ENCODE measurements at places on chromosomes 1 and 21.

GRCh38 chr21:34129901-34130715 lies 56.7 kb downstream of the MRPS6 start:
- DNase-seq = no peak

- no peak for DNase-seq
Measured at GRCh38 chr1:60488847-60489246, 415.3 kb upstream of the C1orf87 start.

DNA sequence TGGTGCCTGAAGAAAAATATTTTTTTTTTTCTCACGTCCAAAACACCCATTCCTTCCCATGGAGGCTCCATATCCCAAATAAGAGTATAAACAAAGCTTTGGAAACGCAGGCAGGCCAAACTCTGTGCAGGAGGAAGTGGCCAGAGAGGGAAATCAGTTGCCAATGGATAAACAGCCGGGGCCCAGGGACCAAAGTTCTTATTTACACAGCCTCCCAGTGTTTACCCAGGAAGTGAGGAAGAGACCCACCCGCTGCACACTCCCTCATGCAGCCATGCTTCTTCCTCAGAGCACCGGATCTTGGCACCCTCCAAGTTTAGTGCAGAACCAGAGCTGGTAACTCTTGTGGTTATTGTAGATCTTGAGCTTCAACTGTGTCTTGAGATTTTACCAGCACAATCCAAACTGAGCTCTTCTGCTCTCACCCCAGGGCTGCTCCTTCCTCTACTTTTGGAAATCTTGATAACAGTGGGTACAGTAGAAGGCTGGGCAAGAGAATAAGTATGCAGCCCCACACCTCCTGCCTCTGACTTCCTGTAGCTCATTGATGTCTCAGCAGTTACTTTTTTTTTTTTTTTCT lies 14.2 kb downstream of the MARCKSL1 start:
- no peak for DNase-seq

- no peak for DNase-seq
Measured at GRCh38 chr1:209911746-209912145, 26.3 kb upstream of the SYT14 start.

GRCh38 chr1:185317886-185318310 lies 855 bp upstream of the IVNS1ABP start:
- no peak for DNase-seq

- DNase-seq = no peak
Measured at GRCh38 chr21:25637851-25638659, 1.0 kb upstream of the JAM2 start.

DNA sequence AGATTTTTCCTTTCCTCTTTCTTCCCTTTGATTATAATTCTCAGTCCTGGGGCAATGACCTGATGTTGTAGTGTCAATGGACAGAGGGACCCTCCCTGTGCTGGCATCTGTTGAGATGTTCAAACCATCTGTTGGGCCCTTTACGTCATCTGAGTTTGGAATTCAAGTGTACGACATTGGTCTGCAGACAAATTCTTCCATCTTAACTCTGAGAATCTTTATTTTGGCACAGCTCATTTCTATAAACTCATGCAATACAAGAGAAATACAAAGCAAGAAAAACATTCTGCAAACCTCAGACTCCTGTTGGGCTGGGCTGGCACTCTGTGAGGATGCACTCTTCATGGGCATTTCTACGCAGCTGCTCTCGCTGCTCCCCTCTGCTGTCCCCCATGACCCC lies 54.2 kb downstream of the IFI44 start:
- DNase-seq = no peak

DNA sequence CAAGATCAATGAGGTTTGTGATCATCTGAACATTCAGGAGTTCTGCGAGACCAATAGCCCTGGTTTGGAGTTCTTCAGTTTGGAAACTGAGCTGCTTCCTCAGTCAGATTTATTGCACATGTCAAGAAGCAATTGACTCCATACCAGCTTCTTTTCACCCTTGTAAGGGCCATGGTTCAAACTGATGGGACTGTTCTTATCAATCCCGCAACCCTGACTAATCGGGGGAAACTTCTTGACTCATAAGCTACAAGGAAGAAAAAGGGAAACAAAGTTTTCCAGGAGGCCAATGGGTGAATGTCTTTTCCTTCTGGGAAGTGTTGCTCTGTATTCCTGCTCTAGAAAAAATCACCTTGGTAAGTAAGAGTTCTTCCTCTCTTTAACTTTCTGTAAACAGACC lies 187.9 kb downstream of the MIS18A start:
- no peak for DNase-seq

DNA sequence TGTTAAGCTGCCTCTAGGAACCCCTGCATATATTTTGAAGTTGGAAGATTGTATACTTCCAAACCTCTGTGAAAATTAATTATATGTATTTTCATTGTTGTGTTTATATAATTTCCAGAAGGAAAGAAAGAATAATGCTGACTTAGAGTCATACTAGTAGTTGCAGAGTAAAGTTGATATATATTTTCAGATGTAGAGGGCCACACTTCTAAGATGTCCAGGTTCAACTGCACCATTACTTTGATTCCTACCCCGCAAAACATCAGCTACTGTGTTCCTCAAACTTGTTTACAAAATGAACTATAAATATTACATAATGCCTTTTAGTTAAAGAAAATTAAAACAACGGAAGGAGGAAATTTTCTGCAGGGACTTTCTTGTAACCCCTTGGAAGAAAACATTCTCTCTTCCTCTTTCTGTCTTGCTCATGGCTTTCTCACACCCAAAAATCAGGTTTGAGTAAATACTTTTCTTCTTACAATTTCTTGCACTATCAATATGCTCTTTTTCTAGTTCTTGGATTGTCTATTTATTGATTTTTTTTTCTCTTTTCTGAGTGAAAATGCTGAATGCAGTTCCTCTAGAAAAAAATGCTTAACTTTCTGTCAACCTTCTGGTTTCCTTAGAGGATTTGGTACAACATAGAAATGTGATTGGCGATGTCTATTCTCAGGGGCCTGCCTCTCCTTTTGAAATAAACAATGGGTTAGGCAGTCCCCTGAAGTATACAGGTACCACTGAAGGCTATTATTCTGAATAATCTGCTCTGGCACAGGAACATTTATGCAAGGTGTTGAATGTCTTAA lies 867.8 kb downstream of the TTLL7 start:
- no peak for DNase-seq

GRCh38 chr1:2229037-2229864 lies 1.1 kb downstream of the SKI start:
- no peak for DNase-seq

DNA sequence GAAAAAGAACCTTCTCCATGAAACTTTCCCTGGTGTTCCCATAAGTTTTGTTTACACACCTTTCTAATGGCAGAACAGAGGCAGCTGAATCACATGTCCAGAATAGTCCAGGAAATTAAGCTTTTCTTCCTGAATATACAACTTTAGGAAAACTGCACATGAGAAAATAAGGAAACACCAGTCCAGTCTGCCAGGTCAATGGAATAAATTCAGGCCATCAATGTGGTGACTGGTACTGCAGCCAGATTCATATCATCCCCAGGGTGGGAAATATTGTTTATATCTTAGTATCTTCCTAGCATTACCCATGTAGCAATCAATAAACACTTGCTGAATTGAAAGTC lies 6.7 kb upstream of the FBXO28 start:
- no peak for DNase-seq

DNA sequence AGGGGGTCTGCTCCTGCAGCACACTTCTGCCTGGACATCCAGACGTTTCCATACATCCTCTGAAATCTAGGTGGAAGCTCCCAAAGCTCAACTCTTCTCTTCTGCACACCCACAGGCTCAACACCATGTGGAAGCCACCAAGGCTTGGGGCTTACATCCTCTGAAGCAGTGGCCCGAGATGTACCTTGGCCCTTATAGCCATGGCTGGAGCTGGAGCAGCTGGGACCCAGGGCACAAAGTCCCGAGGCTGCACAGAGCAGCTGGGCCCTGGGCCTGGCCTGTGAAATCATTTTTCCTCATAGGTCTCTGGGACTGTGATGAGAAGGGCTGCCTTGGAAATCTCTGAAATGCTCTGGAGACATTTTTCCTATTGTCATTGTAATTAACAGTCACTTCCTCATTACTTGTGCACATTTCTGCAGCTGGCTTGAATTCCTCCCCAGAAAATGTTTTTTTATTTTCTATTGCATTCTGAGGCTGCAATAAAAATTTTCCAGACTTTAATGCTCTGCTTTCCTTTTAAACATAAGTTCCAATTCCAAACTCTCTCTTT lies 645.6 kb downstream of the RWDD3 start:
- DNase-seq = no peak

GRCh38 chr21:32807717-32808380 lies 36.3 kb upstream of the PAXBP1 start:
- DNase-seq = no peak

GRCh38 chr1:196493881-196494280 lies 114.4 kb downstream of the KCNT2 start:
- DNase-seq = no peak

DNA sequence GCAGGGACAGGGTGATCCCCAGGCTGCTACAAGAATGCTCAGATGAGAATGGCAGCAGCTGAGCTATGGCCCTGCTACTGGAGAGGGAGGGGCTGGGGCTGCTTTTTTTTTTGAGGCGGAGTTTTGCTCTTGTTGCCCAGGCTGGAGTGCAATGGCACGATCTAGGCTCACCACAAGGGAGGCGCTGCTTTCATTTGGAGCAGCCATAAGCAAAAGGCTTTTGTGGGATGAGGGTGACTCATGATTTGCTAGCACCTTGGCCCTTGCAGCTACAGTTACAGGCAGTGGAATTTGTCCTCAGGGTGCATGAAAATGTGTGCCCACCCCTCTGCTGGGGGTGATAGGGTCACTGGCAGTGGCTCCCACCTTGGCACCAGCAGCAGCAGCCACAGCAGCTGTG lies 32.4 kb upstream of the CYP4A22 start:
- no peak for DNase-seq

DNA sequence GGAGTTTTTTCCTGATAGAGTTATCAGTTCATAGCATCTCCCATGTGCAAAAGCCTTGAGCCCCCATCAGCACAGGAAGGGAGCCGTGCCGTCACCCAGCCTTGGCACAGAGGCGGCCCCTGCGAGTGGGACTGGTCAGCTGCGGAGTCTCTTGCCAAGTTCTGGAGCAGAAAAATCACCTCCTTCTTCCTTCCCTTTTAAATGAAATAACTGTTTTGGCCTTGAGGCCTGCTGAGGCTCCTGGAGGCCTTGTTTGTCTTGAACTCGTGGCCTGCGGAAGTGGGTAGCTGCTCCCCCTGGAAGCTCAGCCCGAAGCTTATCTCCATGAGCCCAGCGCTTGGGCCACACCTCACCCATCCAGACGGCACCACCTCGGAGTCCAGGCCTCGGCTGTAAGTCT lies 145.7 kb upstream of the TMEM51 start:
- no peak for DNase-seq

GRCh38 chr1:67404212-67404620 lies 26.0 kb downstream of the SERBP1 start:
- DNase-seq = no peak

- DNase-seq = no peak
Measured at GRCh38 chr1:53580739-53581475, 121.7 kb downstream of the DMRTB1 start.

GRCh38 chr1:26733982-26734381 lies 38.2 kb downstream of the ARID1A start:
- no peak for DNase-seq

GRCh38 chr1:39960431-39960958 lies 5.5 kb downstream of the MFSD2A start:
- DNase-seq = no peak

- peak; percentile 39 for DNase-seq
Measured at GRCh38 chr21:39033878-39034589, 149.2 kb downstream of the PSMG1 start.

- no peak for DNase-seq
Measured at GRCh38 chr1:60102267-60103061, 28.9 kb upstream of the C1orf87 start.

DNA sequence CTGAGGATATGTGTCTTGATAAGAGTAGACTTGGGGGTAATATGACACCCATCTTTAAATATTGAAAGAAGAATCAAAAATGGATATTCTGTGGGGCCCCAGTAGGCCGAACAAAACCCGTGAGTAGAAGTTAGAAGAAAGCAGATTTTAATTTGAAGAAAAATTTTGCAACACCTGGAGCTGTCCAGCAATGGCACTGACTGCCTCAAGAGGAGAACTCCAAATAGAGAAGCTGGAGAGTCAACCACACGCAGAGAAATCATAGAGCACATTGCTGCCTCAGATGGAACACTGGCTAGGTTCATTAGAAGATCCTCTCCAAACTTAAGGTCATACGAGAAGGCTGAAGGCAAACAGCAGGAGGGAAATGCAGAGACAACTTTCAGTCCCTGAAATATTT lies 6.8 kb downstream of the NHLH1 start:
- DNase-seq = no peak

GRCh38 chr1:171984850-171985485 lies 143.7 kb downstream of the DNM3 start:
- DNase-seq = no peak

DNA sequence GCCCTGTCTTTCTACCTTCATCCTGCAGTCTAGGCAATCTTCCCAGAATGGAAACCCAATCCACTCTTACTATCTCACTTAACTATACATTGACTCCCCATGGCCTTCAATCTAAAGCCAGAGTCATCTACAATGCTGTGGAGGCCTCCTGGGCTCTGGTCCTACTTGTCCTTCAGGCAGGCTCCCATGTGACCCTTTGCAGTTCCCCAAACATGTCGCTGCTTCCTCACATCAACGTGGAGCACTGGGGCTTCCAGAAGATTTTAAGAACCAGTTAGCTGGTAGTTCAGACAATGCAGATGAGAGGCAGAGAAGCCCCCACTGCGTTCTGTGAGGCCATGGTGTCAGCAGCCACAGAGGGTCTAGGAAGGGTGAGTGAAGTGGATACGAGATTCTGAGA lies 18.6 kb downstream of the LYPD8 start:
- no peak for DNase-seq

GRCh38 chr1:110570307-110570706 lies 35.9 kb downstream of the KCNA2 start:
- DNase-seq = no peak

GRCh38 chr1:220690140-220691052 lies at the start of gene C1orf115:
C1orf115 (plus strand) TSS chr1:220690363; CDS start chr1:220690403, 40 bp downstream.
- no peak for DNase-seq

GRCh38 chr1:94805912-94806311 lies 14.2 kb upstream of the SLC44A3 start:
- DNase-seq = no peak

DNA sequence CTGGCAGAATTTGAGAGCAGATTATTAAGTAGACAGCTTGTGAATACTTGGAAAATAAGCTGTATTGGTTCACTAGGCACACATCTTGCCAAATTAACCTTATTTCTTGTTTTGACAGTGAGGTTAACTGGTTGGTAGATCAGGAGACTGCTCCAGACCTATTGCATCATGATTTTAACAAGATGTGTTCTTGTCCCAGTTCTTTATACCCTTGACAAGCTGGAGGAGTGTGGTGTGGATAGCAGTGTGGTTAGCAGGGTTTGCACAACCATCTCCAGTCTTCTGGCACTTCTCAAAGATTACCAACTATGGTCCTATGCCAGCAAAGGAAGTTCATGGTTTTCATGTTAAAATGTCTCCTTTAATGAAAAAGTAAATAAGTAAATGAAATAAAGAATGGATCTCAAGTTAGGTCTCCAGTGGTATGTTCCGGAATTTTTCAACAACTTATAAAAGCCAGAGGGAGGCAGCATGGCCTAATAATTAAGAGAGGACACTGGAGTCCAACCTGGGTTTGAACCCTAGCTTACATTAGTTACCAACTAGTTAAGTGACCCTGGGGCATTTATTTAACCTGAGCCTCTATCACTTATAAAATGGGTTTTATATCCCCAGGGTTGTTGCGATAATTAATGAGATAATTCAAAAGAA lies 34.1 kb downstream of the DDX20 start:
- DNase-seq = no peak

GRCh38 chr1:180498594-180498993 lies 3.8 kb downstream of the ACBD6 start:
- no peak for DNase-seq
